ENCODE measurements at places on chromosomes 1 and 21.
A peak's percentile ranks its signal among the peaks of the same experiment; 100 is the strongest.

GRCh38 chr1:168112673-168113305 is 23.9 kb downstream of the GPR161 start:
- no peak for DNase-seq

DNA sequence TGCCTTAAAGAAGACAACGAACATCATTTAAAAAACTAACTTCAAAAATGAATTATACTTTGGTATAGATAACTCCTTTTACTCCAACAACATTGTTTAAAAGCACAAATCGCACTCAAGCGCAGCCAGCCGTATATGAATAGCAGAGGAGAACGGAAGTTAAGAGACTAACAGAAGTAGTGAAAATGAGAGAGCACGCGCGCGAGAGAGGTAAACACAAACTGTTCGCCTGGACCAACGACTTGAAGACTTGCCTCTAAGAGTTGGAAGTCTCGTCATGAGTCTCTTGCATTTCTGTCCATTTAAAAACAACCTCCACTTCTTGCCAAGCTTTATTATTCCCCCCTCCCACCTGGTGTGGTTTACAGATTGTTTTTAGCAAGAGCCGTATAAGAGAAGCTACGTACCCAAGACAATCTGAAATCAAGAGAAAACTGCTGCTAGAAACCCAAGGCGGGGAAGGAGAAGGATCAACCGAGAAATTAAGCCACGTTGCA is 479 bp downstream of the SELENOF start:
- DNase-seq, result peak; percentile 4

GRCh38 chr21:38416791-38417190 is 81.5 kb downstream of the ERG start:
- no peak for DNase-seq

- DNase-seq, result no peak
Observed at GRCh38 chr1:20725189-20726117, 7.0 kb downstream of the SH2D5 start.

GRCh38 chr1:78825561-78825960 is 175.9 kb downstream of the IFI44 start:
- DNase-seq, result no peak

- no peak for DNase-seq
Observed at GRCh38 chr1:193201021-193201420, 14.6 kb upstream of the B3GALT2 start.

DNA sequence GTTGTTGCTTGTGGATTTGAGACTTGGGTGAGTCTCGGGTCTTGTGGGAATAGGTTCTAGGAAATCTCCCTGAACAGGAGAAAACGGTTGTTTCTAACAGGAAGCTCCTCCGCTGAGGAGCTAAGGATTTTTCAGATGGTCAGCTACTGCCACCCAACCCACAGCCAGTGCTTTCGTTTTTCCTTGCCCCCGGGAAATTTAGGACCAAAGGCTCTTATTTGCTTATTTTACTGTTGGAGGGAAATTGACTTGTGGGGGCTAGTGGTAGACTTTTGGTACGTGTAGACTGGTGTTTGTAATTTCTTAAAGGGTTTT is 792 bp downstream of the SNX7 start:
- no peak for DNase-seq

DNA sequence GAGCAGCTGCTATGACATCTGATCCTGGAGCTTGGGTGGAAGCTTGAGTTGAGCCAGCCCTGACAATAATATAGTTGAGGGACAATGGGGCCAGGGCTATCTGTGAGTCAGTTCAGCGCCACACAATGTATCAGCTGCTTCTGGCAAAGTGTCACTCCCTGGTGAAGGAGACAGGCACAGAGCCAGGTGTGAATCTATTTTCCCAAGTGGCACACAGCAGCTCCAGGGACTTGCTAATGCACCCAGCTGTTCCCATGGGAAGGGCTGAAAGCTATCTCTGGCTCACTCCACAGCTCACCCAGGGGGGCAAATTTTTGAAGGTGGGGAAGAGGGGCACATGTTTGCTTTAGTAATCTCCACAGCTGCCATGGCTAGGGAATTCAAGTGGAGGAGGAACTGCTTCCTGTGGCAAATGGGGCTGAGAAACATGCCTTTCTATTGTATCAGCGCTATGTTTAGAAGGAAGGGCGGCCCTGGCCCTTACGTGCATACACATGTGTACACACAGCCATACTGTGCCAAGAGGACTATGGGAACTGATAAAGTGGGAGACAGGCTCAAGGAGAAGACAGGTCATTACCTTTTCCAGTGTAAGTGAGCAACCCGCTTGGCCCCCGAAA is 2.2 kb downstream of the CYB5R1 start:
- DNase-seq, result no peak

DNA sequence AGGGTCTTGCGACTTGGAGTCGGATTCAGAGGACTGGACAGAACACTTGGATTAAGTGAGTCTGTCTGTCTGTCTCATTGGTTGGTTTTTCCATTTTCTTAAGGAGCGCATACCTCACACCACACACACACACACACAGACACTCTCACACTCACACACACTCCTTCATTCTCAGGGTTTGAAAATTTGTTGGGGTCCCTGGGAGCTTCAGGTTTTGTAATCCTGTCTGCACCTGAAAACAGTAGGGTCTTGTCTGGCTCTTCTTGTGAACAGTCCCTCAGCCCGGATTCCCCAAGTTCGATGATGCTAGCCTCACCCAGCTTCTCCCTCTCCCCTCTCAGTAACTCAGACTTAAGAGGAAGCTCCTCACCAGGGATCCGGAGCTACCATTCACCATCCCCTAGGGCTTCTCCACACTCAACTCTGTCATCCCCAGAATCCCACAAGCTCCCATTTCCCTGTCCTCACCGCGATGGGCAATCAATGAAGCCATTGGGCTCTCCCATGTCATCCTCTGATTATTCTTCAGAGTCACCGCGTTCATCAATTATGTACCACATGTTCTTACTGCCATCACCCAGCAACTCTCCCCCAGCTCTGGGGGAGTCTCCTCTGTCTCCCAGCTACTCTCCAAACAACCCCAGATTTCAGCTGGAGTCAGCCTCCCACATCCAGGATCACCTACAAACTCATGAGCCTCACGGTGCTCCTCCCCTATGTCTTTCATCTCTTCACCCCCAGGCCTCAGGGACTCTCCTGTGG is 1530.9 kb upstream of the TPTE start:
- no peak for DNase-seq

DNA sequence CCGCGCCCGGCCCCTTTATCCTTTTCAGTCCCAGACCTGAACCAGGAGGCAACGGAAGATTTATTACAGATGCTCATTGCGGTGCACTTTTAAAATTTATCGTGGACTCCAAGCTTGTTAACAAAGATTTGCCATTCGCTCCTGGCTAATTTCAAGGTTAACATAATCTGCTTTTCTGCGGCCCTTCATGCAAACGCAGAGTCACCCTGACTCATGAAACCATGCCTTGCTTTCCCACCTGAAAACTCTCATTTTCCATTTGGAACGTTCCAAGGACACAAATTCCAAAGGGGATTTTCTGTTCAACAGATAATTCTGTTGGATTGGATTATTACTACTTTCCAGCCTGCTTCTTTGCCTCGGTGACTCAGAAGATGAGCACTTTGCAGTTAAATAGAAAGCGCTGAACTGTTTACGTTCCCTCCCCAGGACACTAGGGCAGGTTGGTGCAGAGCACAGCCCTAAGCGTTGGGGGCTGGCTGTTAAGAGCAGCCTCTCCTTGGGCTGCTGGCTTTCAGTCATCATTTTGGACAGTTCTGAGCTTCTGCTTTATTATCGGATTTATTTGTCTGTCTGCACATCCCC is 51.1 kb downstream of the CD247 start:
- DNase-seq, result no peak

All from activated gamma-delta T cell treated with anti-CD3 and anti-CD28 coated beads, Interleukin-2, amount 50 U/mL, for 16 hours (primary cell).